Natural killer cell (primary cell): ENCODE measurements at places on chromosomes 5 and 9. TPM values are rescaled to one million over a fixed set of nuclear protein-coding genes. Genes with fewer than 3 reads are reported as not detected.

The PIP5K1B gene
- 0.73 TPM for total RNA-seq

The LECT2 gene
- not detected for total RNA-seq

The CTSV gene
- not detected for total RNA-seq

The SELENOP gene
- 1.8 TPM for total RNA-seq

The DNM1 gene
- total RNA-seq = 8.1 TPM

The GLT6D1 gene
- not detected for total RNA-seq

The DEPDC1B gene
- 1.3 TPM for total RNA-seq

The TUBB4B gene
- 93.9 TPM for total RNA-seq

The CNTFR gene
- total RNA-seq = not detected

The ITGA2 gene
- total RNA-seq = 0.11 TPM

The INSL4 gene
- not detected for total RNA-seq

The GFI1B gene
- 2.8 TPM for total RNA-seq

DNA sequence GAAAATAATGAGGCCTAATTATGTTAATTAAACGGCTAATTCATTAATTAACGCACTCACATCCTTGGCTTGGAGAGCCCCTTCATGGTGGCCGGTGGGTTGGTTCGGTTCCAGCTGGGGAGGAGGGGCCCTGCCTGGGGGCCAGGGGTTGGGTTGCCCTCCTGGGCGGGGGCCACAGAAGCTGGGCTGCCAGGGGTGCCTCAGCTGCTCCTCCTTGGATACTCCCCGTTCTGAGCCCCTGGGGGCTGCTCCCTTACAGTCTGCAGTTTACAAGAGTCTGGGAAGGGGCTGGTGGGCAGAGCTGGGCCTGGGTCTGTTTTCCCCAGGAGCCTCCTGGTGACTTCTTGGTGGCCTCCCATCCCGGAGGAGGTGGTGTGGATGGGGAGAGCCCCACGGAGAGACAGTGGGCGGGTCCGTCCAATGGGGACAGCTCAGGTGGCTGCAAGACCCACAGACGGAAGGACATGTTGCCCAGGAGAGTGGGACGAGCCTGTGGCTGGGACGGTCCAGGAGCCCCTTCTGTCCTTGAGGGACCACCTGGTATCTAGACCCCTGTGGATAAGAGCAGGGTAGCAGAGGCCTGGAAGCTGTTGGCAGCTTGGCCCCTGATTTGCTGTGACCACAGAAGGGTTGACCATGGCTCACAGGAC lies 277.5 kb downstream of the PBX3 start:
- no peaks in the 10 kb centered on the region for H3K27me3 ChIP-seq
- H3K27ac ChIP-seq = no peak overlapping the region
- no peak overlapping the region for H3K4me3 ChIP-seq
- H3K4me1 ChIP-seq = no peaks in the 10 kb centered on the region

GRCh38 chr5:105230516-105231157 lies 1668.0 kb upstream of the NUDT12 start:
- DNase-seq = no peak
- H3K36me3 ChIP-seq = no peaks in the 10 kb centered on the region
- H3K4me1 ChIP-seq = no peaks in the 10 kb centered on the region
- H3K4me3 ChIP-seq = no peak overlapping the region

- DNase-seq = no peak
- H3K27ac ChIP-seq = no peak overlapping the region
- peaks cover 9% of the 10 kb centered on the region for H3K36me3 ChIP-seq
These were observed 104.0 kb downstream of the RGS3 start for GRCh38 chr9:113567361-113568080.

- peaks cover 29% of the 10 kb centered on the region for H3K4me1 ChIP-seq
- H3K27ac ChIP-seq = peak overlapping the region; percentile 59
- H3K27me3 ChIP-seq = peaks cover 2% of the 10 kb centered on the region
- H3K4me3 ChIP-seq = no peak overlapping the region
- DNase-seq = peak; percentile 79
These were observed 238.1 kb downstream of the ROR2 start for GRCh38 chr9:91711755-91712601.

DNA sequence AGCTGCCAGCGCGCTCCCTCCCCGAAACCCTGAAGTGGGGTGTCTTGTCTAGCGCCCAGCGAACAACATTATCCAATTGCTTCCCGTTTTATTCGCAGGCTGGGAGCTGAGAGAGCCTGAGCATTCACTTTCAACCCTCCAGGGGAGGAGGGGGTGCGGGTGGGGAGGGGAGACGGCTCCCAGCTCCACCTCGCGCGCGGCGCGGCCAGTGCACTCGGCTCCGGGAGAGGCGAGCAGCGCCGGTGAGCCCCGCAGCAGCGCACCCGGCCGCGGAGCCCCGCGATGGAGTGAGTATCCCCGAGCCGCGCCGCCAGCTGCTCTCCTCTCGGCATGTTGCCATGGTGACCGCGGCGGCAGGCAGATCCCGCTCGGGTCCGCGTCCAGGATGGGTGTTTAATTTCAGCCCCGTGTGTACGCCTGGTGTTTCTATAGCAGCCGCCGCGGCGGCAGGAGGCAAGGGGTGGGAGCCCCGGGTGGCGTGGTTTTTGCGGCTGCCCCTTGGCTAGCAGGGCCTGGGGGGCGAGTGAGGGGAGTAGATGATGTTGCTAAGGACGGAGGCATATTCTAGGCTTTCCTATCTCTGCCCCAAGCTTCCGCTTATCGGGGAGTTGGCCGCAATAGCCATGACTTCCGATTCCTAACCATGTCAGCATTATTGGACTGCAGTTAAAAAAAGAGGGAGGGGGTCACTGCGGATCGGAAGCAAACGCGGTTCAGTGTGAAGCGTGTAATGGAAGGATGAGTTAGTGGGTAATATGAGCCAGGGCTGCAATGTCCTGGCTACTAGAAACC lies 139.2 kb upstream of the PALM2AKAP2 start:
- DNase-seq = no peak
- no peaks in the 10 kb centered on the region for H3K4me1 ChIP-seq
- H3K27me3 ChIP-seq = peaks cover 6% of the 10 kb centered on the region
- no peaks in the 10 kb centered on the region for H3K36me3 ChIP-seq
- no peak overlapping the region for H3K27ac ChIP-seq

- H3K36me3 ChIP-seq = no peaks in the 10 kb centered on the region
- no peaks in the 10 kb centered on the region for H3K27me3 ChIP-seq
- no peak overlapping the region for H3K4me3 ChIP-seq
- H3K4me1 ChIP-seq = no peaks in the 10 kb centered on the region
- no peak for DNase-seq
These were observed 70.5 kb downstream of the SNX24 start for GRCh38 chr5:122915717-122916461.

DNA sequence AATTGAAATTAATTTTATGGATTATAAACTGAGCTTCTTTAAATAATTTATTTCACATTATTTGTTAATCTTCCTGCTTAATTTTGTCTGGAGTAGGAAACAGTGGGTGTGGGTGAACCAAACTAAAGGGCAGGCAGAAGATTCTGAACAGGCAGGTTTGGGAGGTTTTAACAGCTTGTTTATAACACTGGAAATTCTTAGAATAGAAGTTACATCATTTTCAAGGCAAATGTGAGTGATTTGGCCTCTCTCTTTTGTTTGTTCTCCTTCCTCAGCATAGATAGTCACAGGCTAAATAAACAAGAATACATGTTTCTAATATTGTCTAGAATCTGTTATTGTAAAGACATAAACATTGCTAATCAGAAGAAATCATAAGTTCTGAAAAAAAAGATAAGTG lies 970.9 kb upstream of the NUDT12 start:
- no peaks in the 10 kb centered on the region for H3K36me3 ChIP-seq
- no peak for DNase-seq
- H3K4me3 ChIP-seq = no peak overlapping the region
- no peaks in the 10 kb centered on the region for H3K27me3 ChIP-seq
- no peak overlapping the region for H3K27ac ChIP-seq

- no peak overlapping the region for H3K27ac ChIP-seq
- no peaks in the 10 kb centered on the region for H3K4me1 ChIP-seq
These were observed 163.2 kb downstream of the SH3GL2 start for GRCh38 chr9:17742067-17742466.

DNA sequence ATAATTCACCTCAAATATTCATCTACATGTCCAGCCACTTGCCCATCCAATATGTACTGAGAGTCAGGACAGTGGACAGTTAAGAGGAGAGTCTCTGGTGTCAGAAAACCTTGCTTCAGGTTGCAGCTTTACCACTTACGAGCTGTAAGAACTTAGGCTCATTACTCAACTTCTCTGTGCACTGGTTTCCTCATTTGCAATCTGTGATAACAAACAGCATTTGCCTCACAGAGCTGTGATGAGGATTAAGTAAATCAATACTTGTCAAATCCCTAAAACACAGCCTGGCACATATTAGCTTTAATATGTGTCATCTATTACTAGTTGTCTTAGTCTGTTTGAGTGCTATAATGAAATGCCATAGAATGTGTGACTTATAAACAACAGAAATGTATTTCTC lies 8.6 kb downstream of the GOLGA1 start:
- H3K4me3 ChIP-seq = no peak overlapping the region
- H3K27me3 ChIP-seq = no peaks in the 10 kb centered on the region
- peaks cover 60% of the 10 kb centered on the region for H3K36me3 ChIP-seq
- H3K4me1 ChIP-seq = no peaks in the 10 kb centered on the region

- no peaks in the 10 kb centered on the region for H3K4me1 ChIP-seq
- no peak overlapping the region for H3K4me3 ChIP-seq
- H3K27me3 ChIP-seq = peaks cover 2% of the 10 kb centered on the region
- H3K36me3 ChIP-seq = no peaks in the 10 kb centered on the region
These were observed 22.4 kb upstream of the DIRAS2 start for GRCh38 chr9:90665072-90665471.

DNA sequence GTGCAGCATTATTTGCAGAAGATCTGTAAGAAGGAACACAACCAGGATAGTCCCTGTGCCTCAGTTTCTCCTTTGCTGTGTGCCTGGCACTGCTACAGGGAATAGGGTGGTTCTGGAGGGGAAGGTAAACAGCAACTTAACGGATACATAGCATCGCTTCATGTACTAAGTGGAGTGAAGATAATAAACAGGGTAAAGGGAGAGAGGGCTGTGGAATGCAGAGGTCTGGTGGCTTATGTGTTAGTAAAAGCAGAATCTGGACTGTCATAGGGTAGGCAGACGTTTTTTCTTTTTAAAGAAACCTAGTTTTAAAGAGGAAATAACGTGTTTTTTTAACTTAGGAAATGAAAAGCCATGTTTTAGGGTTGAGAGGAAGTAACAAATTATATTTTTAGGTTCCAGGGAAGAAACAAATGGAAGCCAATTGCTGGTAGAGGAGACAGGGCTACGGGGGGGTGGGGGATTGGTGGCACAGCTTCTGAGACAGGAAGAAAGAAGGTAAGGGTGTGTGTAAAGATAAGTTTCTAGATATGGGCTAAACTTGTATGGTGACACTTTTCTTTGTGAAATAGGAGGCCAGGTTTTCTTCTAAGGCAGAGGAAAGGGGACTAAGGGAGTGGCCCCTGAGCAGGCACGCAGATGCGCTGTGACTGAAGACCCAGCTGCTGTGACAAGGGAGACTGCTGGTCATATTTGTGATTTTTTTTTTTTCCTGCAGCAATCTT lies 1.3 kb downstream of the GNG10 start:
- peak overlapping the region; percentile 69 for H3K4me3 ChIP-seq
- no peaks in the 10 kb centered on the region for H3K27me3 ChIP-seq
- H3K27ac ChIP-seq = peak overlapping the region; percentile 57
- H3K36me3 ChIP-seq = no peaks in the 10 kb centered on the region
- no peak for DNase-seq

DNA sequence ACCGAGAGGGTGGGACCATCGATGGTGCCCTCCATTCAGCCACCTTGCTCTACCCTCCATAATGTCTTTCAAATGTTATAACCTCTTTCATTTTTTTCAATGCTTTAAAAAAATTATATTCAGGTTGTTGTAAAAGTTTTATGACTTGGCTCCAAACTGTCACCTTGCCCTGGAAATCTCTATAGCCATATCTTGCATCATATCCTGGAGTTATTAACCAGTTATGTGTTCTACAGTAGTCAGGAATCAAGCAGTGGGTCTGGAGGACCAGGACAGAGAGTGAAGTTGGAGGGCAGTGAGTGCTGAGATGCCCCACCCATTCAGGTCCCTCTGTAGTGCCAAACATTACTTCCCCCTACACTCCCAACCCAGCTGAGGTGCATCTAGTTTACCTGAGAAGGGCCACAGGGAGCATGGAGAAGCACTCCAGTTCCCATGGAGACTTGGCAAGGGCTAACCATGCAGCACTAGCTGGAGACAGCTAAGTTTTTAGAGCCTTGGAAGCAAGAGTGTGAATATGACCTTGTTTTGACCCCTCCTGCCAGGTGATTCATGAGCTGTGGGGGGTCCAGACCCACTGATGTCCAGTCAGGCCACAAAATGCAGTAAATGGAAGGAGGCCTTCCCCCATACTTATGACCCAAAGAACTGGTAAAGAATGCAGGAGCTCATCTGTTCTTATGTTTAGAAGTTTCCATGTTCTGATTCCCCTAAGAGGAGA lies 5.5 kb downstream of the IFNA8 start:
- peaks cover 6% of the 10 kb centered on the region for H3K27me3 ChIP-seq
- H3K36me3 ChIP-seq = no peaks in the 10 kb centered on the region
- no peaks in the 10 kb centered on the region for H3K4me1 ChIP-seq
- no peak overlapping the region for H3K4me3 ChIP-seq
- DNase-seq = no peak
- H3K27ac ChIP-seq = no peak overlapping the region

DNA sequence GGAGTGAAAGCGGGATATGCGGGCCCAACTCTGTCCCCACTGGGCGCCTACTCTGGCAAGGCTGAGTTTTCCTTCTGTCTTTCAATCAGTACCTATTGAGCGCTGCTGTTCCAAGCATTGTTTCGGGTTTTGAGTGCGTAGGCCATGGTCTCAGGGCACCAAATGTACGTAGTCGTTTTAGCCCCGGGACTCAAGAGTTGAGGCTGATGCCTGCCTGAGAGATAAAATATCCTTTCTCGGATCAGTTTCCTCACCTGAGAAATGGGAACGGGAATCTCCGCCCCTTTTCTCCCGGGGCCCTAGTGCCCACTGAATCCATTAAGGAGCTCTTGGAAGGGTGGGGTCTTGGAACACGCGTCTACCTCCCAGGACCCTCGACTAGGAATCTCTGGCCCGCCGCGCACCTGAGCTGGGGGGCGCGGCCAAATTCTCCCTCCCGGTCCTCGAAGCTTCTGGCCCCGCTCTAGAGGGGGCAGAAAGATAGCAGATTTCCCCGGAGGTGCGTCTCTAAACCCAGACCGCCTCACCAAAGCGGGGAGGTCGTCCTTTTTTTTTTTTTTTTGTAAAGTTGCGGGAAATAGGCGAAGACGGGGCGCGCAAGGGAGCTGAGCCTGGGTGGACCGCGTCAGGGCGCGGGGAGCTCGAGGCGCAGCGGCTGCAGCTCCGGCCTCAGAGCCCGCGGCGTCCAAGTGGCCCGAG lies 494 bp upstream of the CXXC5 start:
- no peak overlapping the region for H3K27ac ChIP-seq
- H3K4me3 ChIP-seq = peak overlapping the region; percentile 28
- H3K4me1 ChIP-seq = peaks cover 74% of the 10 kb centered on the region
- no peaks in the 10 kb centered on the region for H3K36me3 ChIP-seq

DNA sequence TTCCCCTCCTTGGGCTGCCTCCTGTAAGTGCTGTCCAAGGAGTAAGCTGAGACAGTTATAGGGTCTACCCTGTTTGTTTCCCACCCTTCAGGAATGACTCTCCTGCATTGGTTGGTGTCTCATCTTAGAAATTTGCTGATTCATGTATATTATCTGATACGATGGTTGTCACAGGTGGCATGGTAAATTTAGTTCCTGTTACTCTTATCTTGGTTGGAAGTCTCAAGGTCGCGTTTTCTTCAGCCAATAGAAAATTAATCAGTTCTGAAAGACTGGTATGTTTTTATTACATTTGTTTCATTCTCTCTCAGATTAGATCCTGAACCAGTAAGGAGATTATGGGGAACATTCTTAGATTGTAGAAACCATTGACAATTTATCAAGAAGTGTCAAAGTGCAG lies 42.7 kb downstream of the SCGB3A1 start:
- H3K36me3 ChIP-seq = peaks cover 16% of the 10 kb centered on the region
- no peaks in the 10 kb centered on the region for H3K27me3 ChIP-seq
- H3K27ac ChIP-seq = no peak overlapping the region
- no peak for DNase-seq
